ENCODE measurements at places on chromosomes 5 and 9. TPM values are rescaled to one million over a fixed set of nuclear protein-coding genes. Genes with fewer than 3 reads are reported as not detected.

- no peak for DNase-seq
These were observed 303.6 kb upstream of the NUDT12 start for GRCh38 chr5:103866169-103866568.

Gene ANKDD1B
- total RNA-seq: 0.20 TPM

GRCh38 chr5:116032094-116032517, at the start of gene ARL14EPL:
TSS of gene ARL14EPL (plus strand) at chr5:116032472. CDS start at chr5:116051466, 18,994 bp downstream.
- DNase-seq: no peak

Gene PFN3
- not detected for total RNA-seq

DNA sequence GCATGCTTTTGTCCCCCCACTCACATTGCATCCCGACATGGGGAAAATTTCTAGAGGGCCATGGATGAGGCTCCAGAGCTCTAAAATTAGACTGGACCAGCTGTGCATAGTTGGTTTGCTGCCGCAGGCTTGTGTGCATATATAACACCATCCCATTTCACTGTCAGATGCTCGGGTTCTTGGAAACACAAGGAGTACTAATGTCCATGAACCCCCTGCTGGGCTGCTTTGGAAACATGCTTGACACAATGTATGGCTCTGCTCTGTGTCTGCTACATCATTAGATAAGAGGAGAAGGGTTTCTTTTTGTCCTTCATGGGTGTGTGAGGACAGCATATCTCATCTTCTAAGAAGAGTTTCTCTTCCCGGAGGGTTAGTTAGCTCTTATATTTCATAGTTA, 292.1 kb upstream of the RORB start:
- no peak for DNase-seq

GRCh38 chr9:34426347-34427074, 31.9 kb downstream of the FAM219A start:
- no peak for DNase-seq

DNA sequence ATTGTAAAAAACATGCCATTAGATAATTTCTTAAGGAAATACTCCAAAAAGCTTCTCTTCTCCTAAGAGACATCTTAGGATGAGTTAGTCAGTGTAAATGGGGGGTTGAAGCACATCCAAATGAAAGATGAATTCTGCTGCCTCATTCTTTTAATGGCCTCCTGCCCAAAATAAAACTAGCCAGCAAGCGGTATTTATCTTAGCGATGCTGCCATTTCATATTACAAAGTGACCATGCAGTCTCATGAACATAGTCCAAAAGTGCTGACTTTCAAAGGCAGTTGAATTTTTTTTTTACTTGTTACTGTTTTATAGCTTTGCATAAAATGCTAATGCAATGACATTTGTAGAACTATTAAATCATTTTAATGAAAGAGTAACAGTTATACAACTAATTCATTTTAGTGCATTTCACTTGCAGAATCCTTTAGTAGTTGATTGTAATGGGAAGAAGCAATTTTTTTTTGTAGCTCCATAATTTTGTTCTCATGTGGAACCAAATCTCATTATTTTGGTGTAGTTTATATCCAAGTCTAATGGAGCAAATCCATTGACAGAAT, 151.5 kb downstream of the CAVIN4 start:
- DNase-seq: no peak

GRCh38 chr5:179963375-179963774, 55.7 kb upstream of the TBC1D9B start:
- DNase-seq: no peak

DNA sequence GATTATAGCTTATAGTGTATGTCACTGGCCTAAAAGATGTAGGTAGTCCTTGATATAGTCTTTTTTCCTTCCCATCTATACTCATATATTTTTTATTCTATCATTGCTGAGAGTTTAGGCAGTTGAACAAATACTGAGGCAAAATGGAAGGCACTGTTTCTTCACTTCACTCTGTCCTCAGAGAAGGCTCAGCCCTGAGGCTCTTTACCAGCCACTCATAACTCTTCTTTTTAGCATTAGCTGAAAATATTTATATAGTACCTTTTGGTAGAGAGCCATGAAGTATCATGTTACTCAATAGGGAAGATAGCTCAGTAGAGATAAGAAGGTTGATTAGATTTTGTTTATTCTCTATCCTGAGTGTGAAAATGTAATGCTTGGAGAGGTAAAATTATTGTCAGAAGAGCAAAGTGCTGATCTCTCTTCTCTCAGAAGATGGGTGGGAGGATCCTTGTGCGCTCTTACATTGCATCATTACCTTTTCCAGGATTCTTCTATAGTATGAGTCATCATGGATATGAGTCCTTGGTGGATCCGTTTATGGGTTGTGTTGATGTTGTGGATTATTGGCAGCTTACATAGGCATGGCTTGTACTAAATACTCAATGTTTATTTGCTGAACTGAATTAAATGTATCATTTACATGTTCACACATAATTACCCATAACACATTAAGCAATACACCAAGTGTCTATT, 88.1 kb downstream of the ANXA1 start:
- DNase-seq: no peak

DNA sequence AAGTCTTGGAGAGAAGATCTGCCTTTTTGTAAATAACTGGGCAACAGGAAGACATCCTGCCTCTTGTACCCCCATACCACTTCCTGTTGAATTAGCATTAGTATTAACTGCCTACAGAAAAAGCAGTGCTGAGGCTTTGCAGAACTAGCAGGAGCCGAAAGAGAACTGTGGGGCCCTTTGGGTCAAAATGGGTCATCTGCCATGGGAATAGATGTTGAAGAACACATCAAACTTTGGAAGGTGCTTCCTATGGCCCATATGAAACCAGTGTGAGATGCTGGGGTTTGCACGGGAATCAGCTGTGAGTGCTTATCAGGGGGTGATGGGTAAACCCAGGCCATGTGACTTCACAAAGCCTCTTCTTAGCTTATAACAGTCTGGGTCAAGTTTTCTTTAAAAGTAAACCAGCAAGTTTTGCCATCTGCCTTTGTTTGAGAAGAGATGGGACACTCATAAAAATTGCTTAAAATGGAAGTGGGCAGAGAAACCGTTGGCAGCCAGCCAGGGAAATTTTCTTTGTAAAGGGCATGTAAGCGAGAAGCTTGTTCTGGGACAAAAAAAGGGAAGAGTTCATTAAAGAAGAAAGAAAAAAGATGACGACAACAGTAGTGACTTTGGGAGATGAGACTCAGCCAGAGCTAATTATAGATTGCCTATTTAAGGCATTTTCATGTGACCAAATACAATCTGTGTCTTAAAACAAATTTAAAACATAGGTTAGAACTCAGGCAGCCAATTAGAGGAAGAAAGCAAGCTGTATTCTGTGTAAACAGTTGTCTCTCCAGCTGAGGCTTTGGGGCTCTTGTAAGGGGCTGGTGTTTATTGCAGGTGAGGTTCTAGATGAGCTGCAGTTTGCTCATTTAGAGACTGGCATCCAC, 4.4 kb downstream of the SLC25A25 start:
- DNase-seq: no peak

- DNase-seq: no peak
These were observed 95.6 kb downstream of the MLLT3 start for GRCh38 chr9:20526500-20527319.

GRCh38 chr5:31492869-31493268, 39.0 kb downstream of the DROSHA start:
- no peak for DNase-seq

- DNase-seq: no peak
These were observed 56.9 kb downstream of the HOMER1 start for GRCh38 chr5:79456890-79457583.

GRCh38 chr5:14200312-14200990, 57.3 kb downstream of the TRIO start:
- no peak for DNase-seq

DNA sequence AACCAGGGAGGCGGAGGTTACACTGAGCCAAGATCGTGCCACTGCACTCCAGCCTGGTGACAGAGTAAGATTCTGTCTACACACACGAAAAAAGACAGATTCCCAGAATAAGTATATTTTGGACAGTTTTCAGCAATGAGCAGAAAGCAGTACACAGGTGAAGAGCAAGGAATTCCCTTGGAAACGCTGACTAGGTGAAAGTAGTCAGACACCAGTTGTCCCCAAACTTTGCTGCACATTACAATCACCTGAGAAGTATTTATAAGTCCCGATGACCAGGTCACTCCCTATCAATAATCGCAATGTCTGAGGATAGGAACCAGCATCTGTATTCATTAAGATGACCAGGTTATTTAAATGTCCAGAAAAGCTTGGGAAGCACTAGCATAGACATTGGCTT, 78.3 kb downstream of the CPLANE1 start:
- no peak for DNase-seq

DNA sequence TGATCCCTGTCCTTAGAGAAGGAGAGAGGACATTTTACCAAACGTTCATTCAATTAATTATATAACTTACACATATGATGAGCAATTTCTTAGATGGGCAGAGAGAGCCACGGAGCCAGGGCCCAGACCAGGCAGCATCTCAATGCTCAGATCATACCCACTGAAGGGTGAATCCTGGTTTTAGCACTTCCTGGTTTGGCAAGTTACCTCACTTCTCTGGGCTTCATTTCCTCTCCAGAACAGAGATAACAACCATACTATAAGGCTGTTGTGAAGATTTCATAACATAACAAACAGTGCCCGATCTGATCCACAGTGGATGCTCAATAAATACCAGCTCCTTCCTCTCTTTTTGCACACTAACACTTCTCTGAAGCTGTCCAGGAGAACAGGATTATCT, 271.1 kb downstream of the DENND1A start:
- no peak for DNase-seq

Gene GRXCR2
- not detected for total RNA-seq

DNA sequence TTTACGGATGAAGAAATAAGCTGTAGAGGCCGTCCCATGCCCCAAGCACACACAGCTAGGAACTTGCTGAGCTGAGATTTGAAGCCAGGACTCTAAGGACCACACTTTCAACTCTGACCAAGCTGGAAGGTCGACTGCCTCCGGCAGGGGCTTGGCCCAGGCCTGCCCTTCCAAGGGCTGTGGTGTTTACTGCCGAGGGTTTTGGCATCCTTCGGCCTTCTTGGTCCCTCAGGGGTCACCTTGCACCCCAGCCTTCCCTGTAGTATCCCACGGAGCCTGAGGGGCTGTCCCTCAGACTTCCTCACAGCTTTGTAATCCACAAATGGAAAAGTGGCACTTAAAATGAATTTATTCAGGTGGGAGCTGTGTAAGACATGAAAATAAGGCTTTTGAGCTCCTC, 83.7 kb upstream of the SPRY4 start:
- DNase-seq: no peak

- no peak for DNase-seq
These were observed 20.2 kb downstream of the OCLN start for GRCh38 chr5:69512740-69513260.

Gene LCN15
- not detected for total RNA-seq

DNA sequence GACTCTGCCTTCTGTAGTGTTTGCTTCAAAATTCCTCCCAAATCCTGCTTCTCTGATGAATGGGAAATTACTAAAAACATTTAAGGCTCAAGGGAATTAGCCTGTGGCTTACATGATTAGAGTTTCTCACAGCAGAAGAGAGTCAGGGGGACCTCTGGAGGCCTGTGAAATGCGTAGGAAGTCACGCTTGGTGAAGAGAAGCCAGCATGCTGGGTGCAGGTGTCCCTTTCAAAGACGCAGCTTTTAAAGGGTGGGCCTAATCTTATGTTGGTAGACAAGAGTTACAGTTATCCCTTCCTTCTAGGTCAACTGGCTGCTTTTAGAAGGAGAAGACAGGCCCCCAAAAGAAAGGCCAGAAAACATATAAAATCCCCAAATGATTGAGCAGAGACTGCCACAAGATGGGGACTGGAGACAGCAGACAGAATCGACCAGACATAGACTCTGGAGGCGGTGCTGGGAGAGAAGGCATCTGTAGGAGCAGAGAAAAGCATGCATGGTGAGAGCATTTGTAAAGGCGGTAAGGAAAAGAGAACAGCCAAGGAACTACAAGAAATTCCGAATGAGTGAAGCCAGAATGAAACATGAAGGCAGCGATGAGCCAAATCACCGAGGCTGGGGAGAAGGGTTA, 42.3 kb downstream of the B4GALT1 start:
- DNase-seq: no peak

Gene COL15A1
- 0.33 TPM for total RNA-seq
